CD14-positive monocyte (primary cell): ENCODE measurements at places on chromosomes 11 and 22.

GRCh38 chr22:19855504-19856409 lies 1.1 kb upstream of the GNB1L start:
- peak; percentile 78 for DNase-seq

GRCh38 chr22:39448205-39449054 lies 8.4 kb upstream of the MGAT3 start:
- DNase-seq, result no peak

DNA sequence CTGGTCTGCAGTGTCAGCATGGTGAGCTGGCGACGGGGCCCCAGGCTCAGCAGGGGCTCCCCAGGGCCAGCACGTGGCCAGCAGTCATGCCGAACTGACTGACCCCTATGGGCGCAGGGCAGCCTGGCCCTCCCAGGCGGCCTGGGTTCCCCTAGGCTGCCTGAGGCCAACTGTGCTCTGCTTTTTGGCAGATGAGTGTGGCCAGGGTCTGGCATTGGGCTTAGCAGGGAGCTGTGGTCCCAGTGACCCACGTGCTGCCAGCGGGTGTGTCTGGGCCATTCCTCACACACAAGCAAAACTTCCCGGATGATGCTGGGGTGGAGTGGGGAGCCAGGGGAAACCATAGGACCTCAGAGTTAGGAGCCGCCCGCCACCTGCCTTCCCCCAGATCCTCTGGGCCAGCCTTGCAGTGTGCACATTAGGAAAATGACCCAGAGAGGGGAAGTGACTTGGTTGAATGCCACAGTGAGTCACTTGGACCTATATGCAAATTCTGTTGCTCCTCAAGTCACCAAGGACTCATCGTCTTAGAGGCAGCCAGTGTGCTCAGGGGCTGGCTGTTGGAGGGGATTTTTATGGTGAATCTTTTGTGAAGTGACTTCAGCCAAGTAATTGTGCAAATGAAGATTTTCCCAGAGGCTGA lies 6.5 kb downstream of the ADORA2A start:
- peak; percentile 94 for DNase-seq

DNA sequence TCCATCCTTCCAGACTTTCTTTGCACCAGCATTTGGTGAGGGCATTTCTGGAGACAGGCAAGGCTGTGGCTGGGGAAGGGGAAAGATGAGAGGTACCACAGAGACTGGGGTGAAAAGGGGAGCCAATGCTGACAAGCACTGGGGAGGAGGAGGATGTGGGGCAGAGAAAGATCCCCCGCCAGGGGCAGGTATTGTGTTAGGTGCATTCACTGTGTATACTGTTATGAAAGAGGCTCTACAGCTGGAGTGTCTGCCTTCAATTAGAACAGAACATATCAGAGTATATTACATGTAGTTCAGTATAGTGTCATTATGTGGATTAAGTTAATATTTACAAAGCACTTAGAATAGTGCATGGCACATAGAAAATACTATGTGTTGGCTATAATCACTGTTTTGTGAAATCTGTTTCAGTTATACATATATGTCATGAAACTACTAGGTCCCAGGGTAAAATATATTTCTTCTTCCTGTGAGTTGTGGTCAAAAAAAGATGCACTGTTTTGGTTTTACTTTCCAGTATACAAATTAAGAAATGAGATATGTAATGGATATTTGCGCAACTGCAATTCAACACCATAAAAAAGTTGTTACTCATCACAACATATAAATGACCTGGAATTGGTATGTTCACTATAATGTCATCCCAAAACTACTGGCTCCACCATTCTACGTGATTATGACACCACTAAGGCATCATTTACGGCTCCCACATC lies 8.4 kb downstream of the MSANTD2 start:
- DNase-seq, result peak; percentile 6

DNA sequence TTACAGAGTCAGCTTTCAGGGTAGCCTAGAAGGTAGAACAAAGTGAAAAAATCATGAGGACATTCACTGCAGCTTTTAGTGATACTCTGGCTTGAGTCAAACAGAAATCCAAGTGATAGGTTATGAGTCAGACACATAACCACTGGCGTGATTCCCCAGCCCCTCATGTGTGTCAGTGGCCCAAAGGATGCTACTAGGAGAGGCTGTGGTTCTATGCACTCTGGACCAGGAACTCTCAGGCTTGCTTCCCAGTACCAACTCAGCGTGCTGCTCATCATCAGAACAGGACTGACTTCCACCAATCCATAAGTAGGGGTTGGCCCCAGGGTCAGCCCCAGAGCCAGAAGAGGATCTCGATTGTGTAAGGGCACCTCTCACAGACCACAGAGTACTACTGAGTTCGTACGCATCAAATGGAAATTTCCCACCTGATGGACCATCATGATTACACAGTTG lies 116.8 kb downstream of the MED15 start:
- DNase-seq, result no peak

GRCh38 chr11:64372802-64373597 lies 14.0 kb downstream of the RPS6KA4 start:
- no peak for DNase-seq

- DNase-seq, result no peak
Observed at GRCh38 chr11:132586801-132587200, 945.5 kb downstream of the OPCML start.

GRCh38 chr11:64688534-64688982 lies 34.4 kb downstream of the NRXN2 start:
- DNase-seq, result peak; percentile 83

- DNase-seq, result no peak
Observed at GRCh38 chr11:77250881-77251640, 50.4 kb downstream of the GDPD4 start.

- DNase-seq, result no peak
Observed at GRCh38 chr11:96075532-96075959, 151.6 kb upstream of the MTMR2 start.

DNA sequence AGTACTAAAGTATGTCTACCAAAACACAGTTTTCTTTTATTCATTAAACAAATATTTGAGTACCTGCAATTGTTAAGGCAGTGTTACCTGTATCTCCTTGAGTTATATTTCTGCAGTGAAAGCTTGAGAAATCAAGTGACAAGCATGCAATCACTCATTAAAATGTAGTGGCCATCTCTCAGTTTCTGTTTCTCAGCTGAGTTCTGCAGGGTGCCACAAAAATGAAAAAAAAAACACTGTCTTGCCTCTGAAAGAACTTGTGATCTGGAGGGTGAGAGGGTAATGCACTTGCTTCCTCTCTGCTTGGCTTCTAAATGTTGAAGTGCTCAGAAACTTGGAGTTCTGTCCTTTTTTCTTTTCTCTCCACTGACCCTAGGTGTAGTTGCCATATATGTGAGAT lies 6.8 kb downstream of the QSER1 start:
- DNase-seq, result no peak

- DNase-seq, result no peak
Observed at GRCh38 chr11:20248871-20249270, 88.6 kb upstream of the DBX1 start.

- no peak for DNase-seq
Observed at GRCh38 chr11:73310661-73311393, 2.8 kb downstream of the ARHGEF17 start.

DNA sequence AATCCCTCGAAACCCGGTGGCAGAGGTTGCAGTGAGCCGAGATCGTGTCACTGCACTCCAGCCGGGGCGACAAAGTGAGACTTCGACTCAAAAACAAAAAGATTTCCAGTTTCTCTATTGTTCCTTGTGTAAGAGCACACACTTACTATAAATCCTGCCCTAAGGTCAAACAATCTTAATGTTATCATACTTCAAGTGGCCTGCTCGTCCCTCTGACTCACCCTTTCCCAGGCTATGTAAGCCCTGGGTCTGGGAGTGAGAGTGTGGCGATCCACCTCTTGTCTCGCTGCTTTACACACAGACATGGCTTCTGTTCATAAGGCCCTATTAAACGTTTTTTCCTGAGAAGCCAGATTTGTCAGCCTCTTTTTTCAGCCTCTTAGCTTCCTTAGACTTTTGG lies 24.4 kb upstream of the A4GALT start:
- DNase-seq, result no peak

GRCh38 chr11:70509476-70509875 lies 111.1 kb downstream of the CTTN start:
- no peak for DNase-seq

DNA sequence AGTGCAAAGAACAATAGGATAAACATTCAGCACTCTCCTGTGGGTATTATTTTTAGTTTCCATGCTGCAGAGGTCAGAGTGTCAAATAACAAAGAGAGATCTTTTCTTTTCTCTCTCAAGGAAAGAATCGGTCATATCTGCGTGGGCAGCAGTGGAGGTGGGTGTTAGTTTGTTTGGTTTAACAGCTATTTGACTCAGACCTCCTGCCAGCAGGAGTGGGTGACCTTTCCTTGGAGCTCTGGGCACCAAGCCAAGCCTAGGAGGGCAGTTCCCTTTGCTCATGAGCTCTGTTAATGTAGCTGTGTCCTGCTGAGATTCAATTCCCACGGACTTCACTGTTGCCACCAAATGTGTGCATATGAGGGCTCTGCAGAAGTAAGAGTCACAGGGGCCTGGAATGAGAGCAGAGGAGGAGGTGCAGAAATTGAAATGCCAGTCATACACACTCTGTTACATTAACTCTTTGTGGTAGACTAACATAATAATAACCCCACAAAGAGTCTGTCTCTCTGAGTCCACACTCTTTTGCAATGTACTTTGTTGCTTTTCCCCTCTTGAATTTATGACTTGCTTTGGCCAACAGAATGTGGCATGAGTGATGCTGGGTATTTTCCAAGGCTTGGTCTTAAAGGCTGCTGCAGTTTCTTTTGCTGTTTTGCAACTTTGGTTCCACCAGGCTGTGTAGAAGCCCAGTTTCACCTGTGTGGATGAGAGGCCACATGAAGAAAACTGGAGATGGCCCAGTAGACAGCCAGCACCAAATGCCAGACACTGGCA lies 76.0 kb upstream of the GRK3 start:
- DNase-seq, result no peak

DNA sequence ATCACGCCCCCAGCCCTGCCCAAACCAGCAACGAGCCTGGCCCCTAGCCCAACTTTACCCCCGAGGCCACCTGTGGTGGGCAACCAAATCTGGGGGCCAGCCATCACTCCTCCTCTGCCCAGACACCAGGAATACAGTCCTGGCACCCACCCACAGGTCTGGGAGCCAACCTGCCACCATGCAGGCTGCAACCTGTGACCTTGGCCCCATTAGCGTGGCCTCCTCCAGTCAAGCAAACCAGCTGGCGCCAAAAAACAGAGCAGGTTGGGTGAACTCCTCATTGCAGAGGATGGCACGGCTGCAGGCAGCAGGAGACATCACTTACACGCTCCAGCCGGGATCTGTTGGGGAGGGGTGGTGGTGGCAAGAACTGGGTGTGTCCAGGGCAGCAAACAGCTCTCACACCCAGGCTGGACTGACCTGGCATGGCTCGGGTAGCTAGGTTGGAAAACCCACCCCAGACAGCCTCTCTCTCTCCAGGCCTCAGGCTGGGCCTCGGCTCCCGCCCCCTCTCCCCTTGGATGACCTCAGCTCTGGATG lies 65.5 kb upstream of the TCF20 start:
- DNase-seq, result no peak

DNA sequence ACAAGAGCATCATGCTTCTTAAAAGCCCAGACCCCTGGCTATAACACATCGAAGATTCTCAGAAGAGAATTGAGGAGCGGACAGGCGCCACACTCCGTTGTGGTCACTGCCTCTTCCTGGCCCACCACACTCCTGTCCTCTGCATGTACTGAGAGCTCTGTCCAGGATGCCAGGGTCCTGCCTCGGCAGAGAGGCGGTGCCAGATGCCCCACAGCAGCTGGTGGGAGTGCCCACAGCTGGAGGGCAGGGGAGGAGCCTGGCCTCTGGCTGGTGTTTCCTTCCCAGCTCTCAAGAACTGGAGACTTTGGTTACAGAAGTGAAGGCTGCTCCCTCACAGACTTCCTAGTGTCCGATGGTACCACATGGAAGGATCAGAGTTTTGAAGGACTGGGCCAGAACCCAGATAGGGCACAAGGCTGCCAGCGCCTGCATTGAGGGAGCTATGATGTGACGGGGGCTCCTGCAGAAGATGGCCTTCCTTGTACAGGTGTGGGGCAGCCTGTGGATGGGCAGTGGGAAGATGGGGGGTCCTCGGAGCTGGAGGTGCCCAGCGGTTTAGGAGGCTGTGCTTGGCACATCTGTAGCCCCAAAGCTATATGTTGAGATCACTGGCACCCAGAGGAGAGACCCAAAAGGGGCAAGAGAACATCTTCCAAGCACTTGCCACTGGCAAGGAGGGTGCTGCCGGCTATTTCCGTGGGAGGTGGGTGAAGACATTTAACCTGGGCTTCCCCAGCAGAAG lies 19.4 kb downstream of the RSPH14 start:
- DNase-seq, result no peak

DNA sequence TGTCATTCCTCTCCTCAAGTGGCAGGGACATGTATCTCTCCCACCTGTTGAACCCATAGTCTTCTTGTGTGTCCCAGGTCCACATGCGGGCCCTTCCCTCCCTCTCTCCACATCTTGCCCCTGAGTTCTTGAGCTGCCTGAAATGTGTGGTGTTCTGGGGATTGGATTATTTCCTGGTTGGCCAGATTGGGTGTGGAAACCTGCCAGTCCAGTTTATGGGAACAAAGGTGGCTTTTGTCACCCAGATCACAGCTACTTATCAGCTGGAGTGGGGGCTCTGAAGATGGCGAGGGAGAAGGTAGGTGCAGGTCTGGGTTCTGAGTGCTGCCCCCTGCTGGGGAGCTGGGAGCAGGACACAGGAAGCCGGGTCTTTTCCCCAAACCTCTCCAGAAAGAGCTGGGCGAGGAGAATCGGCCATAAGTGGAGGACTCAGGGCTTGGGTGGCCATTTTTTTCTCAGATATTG lies 14.2 kb downstream of the DTX4 start:
- DNase-seq, result peak; percentile 19

GRCh38 chr11:45803971-45804760 lies 783 bp upstream of the SLC35C1 start:
- peak; percentile 46 for DNase-seq

- DNase-seq, result no peak
Observed at GRCh38 chr11:71284525-71285092, 32.2 kb upstream of the SHANK2 start.

- DNase-seq, result no peak
Observed at GRCh38 chr22:23549198-23549595, 30.9 kb downstream of the IGLL1 start.

GRCh38 chr22:43835736-43836135 lies 23.6 kb upstream of the EFCAB6 start:
- DNase-seq, result no peak

GRCh38 chr11:8826901-8827560 lies 84.0 kb upstream of the AKIP1 start:
- DNase-seq, result peak; percentile 45

DNA sequence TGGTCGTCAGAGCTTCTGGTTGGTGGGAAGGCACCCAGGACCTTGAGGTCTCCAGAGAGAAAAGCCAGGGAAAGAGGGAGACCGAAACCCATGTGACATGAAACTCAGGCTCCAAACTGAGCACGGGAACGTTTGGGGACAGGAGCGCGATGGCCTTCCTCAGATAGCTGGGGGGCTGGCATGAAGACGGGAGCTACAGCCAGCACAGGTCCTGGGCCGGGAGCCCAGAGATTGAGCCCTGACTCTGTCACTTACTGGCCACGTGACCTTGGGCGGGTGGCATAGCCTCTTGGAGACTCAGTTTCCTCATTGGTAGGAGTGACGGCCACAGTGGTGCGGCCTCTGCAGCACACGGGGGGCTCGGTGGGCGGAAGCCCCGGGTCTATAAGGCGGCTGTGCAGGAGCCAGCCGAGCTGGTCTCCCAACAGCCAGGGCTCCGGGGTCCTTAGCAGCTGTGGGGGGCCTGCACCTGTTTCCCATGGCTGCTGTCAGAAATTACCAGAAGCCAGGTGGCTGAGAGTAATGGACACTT lies 36.4 kb upstream of the PPP6R3 start:
- DNase-seq, result no peak
